CD8-positive, alpha-beta T cell (primary cell): ENCODE measurements at places on chromosomes 3 and 15. TPM values are rescaled to one million over a fixed set of nuclear protein-coding genes. Genes with fewer than 3 reads are reported as not detected.

PTH1R gene
- not detected for total RNA-seq

DNA sequence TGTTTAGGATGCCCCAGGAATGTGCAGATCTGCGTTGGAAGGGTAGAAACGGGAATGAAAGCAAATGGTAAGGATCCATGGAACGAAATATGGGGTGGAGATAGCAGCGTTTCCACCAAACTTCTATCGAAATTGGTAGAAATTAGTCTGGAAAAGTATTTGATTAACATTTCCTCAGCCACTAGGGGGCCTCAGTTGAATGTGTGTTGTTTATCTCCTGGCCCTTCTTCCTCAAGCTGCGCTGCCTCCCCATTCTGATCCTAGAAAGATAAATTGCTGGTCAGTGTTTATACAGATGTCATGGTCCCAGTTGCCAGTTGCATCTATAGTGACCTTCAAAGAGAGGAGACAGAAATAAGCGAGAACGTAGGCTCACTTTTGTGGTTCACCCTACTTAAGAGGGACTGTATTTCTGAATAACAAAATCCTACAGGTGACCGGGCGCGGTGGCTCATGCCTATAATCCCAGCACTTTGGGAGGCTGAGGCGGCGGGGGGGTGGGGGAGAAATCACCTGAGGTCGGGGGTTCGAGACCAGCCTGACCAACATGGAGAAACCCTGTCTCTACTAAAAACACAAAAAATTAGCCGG is 457.1 kb downstream of the SQOR start:
- no peak for DNase-seq

DNA sequence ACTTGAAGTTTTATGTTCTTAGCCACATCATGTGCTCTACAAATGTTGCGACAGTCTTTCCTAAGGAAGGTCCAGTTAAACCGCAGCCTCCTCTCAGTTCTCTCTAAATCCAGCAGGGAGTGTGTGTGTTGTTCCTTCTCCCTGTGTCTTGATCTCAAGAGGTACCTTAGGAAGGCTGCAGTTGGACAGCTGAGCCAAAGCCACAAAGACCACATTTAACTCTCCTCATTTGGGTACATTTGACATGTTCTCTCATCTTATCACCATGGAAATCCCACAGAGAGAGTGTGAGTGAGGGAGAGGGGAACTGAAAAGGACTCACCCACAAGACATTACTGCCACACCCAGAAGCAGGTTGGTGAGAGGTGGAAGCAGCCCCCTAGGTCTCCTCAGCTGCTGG is 79.5 kb downstream of the CD200R1L start:
- DNase-seq: no peak

C3orf85 gene
- not detected for total RNA-seq

THBS1 gene
- total RNA-seq: 13.5 TPM

DNA sequence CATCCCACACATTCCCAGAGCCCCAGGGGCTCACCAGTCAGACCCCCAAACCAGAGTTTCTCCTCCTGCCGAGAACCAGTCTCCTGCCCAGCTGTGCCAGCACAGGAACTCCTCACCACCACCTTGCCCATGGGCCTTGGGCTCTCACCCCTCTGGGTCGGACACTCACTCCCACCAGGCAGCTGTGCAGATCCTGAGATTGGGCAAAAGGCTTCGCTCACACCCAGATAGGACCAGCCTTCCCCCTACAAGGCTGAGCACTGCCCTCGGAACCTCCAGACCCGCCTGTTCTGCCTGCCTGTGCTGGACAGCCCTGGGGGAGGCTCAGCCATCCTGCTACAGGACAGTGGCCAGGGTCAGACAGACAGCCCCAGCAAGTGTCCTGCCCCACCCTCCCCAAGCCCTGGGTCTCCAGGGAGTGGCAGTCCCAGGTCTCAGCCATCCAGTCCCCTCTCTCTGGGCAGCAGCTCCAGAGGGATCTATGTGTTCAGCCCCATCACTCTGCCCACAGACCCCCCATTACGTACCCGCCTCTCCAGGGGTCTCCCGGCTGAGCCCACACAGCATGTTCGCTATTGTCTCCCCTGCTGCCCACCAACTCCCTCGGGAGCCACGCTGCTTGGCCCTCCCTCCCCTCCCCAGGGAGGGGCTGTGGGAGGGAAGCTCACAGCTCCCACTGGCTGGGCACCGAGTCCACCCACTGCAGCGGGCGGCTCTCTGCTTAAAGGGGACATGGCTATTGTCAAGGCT is at the start of gene GRIP2:
Gene GRIP2 (minus strand): TSS at position 601 of the 750 bp plus-strand sequence. CDS start 34 bp downstream, at position 567.
- no peak for DNase-seq

FBXO40 gene
- not detected for total RNA-seq

GRCh38 chr3:129492691-129493090 is 35.7 kb upstream of the RHO start:
- DNase-seq: no peak

RTP2 gene
- total RNA-seq: not detected

- DNase-seq: no peak
Observed at GRCh38 chr3:116808725-116809124, 99.1 kb downstream of the TUSC7 start.
